ENCODE measurements at places on chromosomes 4 and X.
A peak's percentile ranks its signal among the peaks of the same experiment; 100 is the strongest.

DNA sequence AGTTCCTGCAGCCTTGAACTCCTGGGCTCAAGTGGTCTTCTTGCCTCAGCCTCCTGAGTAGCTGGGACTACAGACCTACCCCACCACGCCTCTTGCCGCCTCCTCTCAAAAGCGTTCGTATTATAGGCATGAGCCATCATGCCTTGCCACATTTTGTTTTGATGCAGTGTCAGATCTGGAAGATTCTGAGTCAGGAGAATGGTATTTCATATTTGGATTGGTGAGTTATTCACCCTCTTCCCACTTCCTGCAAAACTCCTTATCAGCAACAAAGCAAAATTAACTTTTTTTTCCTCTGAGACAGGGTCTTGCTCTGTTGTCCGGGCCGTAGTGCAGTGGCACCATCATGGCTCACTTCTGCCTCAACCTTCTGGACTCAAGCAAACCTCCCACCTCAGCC lies 29.6 kb downstream of the REST start:
- no peak for DNase-seq

DNA sequence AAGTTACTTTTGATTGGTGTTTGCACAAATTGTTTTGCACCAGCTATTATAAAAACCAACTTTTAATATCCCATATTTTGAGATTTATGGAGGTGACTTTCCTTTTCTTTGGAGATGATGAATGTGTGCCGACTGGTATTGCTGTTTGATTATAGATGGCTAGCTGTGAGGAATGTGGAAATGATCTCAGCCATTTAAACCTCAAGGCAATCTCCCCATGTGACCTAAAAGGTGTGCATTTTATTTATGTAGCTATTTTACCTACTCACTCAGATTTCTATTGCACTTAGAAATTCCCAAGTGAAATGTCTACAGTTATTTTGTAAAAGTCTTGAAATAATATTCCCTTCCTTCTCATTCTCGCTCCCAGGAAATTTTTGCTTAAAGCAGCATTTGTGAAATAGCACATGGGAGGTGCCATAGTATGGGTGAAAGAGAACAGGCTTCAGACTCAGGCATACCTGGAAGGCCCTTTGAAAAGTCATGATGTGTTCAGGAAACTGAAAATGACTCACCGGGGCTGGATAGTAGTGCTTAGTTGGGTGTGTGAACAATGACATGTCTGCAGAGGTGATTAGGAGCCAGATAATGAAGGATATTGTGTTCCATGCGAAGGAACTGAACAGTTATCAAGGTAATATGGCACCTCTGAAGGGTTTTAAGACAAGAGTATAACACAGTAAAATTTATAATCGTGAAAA lies 247.6 kb downstream of the CBLL2 start:
- DNase-seq, result no peak

GRCh38 chr4:106454581-106454980 lies 86.0 kb upstream of the GIMD1 start:
- DNase-seq, result no peak

DNA sequence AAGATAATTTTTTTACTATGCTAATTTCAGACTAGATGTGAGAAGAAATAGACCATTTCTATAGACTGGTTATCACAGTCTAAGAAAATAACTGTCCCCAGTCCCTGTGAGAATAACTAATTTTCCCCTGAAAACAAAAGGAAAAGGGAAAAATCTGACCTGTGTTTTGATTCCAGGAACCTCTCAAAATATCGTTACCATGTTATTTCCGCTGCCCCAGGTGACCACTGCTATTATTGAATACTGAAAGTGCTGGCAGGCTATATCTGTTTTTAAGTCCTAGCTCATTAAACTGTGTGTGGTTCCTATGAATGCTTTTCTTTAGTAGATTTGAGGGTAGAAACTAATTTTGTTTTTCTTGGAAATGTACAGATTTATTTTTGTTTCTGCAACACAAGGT lies 83.6 kb downstream of the GAB1 start:
- DNase-seq, result no peak

- no peak for DNase-seq
These were observed 13.1 kb upstream of the COQ2 start for GRCh38 chr4:83297548-83298260.

- DNase-seq, result no peak
These were observed 734.6 kb downstream of the GLUD2 start for GRCh38 chrX:121781991-121782390.

- no peak for DNase-seq
These were observed 2396.7 kb downstream of the PCDH7 start for GRCh38 chr4:33116871-33117270.

DNA sequence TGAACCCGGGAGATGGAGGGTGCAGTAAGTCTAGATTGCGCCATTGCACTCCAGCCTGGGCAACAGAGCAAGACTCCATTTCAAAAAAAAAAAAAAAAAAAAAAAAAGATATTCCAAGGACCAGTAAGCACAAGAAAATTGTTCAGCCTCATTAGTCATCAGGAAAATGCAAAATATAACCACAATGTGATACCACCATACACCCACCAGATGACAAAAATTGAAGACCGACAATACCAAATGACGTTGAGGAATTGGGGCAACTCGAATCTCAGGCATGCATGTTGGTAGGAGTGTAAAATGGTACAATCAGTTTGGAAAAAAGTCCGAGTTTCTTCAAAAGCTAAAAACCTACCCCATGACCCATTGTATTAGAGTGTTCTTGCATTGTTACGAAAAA lies 130.2 kb upstream of the FAM9B start:
- DNase-seq, result no peak

GRCh38 chr4:78688366-78688765 lies 87.8 kb upstream of the BMP2K start:
- no peak for DNase-seq

- peak; percentile 13 for DNase-seq
These were observed 93.2 kb upstream of the PRKX start for GRCh38 chrX:3806630-3807029.

DNA sequence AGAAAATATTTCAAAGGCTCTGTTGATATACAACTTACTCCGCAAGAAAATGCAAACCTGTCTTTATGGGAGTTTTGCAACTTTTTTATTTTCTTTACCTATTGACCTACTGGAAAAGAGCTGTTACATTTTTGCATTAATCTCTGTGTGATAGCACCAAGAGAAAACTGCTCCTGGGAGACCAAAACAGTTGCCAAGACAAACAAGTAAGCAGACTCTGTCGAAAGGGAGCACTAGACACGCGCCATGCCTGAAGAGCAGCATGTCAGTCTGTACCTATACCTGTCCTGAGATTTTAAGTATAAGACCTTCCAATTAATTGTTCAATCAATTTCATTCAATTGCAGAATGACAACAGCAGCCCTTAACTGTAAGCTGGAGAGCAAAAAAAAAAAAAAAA lies 56.0 kb upstream of the TECRL start:
- DNase-seq, result no peak

DNA sequence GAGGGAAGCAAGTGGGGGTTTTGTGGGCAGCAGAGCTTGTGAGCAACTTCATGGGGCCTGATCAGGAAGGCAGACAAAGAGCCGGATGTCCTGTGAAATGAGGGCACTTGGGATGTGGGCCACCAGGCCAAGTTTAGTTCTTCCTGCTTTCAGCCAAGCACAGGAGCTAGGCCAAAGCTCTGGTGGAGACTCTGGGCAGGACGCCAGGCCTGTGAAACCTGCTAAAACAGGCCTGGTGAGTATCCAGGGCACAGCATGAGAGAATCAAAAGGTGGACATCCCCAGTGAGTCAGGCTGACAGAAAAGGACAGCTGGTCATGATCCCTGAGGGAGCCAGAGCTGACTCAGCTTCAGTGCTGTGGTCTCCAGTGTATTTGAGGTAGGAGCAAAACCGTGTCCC lies 95.7 kb downstream of the NPNT start:
- peak; percentile 25 for DNase-seq

- DNase-seq, result no peak
These were observed 1226.5 kb downstream of the C4orf33 start for GRCh38 chr4:130322439-130322838.

DNA sequence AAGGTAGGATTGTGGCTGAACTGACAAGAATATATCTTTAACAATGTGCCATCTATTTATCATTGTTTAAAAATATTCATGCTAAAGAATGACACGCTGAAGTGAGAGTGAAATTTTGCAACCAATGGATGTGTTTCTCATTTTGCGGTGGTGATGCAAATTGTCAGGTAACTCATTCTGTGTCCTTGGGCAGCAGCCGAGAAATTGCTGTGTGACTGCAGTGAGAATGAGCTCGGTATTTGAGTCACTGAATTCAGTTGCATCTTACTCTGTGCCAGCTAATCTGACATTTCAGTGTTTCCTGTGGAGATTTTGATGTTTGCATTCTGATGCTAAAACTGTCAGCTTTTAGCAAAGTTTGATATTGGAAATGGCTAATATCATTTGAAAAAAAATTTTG lies 28.1 kb downstream of the MCUB start:
- no peak for DNase-seq

DNA sequence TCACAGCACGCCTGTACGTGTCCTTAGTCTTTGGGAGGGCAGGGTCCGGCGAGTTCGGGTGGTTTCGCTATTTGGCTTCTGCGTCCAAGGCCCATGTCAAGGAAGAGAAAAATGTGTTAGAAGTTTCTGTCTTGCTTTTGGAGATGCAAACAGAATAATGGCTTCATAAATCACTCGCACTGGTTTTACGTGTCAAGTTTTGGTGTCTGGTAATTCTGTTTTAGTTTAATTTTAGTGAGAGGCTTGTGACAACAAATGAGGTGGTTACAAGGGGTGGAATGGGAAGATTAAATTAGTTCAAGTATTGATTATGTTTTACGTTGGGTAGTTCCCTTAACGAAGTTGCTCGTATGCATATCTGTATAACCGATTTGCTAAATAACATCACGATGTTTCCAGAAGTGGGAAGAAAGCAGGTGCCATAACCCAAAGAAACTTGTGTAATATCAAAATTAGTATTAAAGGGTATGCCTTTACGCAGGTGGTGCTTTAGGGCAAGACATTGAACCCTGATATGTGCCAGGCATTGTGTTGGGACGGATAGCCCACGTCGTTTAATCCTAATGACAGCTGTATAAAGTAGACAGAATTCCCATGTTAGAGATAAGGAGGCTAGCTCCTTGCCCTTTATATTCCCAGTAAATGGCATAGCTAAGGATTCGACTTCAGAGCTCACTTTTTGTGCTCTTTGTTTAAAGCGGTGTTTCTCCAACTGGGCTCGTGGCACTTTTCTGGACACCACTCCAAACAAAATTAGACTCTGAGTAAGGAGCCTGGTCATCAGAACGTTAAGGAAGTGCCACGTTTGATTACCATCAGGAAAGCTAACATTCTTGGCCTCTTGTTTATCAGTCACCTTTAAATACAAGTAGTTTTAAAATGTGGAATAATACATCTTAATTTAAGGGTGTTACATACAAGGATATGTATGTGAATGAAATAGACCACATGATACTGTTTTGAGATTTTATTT lies 843 bp downstream of the RPL34 start:
- DNase-seq, result no peak
